ENCODE measurements at places on chromosomes 1 and 21. TPM values are rescaled to one million over a fixed set of nuclear protein-coding genes. Genes with fewer than 3 reads are reported as not detected.

GRCh38 chr1:36888811-36889477 lies 145.4 kb downstream of the GRIK3 start:
- no peak for DNase-seq

GRCh38 chr1:154869351-154870114 lies 548 bp downstream of the KCNN3 start:
- DNase-seq = peak; percentile 78

DNA sequence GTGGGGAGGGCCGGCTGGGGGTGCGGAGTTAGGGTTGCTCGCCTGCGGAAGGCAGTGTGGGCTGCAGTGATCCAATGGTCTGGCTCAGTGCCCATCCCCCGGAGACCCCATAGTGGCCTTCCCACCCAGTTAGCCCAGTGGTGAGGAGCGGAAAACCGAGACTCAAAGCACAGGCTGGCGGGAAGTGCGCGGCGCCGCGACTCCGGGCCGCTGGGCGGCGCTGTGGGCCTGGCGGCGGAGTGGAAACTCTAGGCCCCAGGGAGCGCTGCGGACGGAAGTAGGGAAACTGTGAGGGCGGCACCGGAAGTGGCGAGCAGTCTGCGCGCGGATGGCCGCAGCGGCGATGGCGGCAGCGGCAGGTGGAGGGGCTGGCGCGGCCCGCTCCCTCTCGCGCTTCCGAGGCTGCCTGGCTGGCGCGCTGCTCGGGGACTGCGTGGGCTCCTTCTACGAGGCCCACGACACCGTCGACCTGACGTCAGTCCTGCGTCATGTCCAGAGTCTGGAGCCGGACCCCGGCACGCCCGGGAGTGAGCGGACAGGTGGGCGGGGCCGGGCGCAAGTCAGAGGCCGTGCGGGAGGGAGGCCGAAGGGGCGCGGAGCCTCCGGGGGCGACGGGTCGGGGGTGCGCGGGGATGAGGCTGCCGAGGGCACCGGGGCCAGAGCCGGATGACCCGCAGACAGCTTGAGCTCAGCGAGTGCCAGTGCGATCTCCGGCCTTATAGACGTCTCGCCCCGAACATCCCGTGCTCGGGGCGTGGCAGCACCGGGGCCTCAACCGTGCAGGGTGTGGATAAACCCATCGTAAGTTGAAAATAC lies at the start of gene ADPRS:
ADPRS (plus strand) TSS at position 316 of the 816 bp plus-strand sequence; CDS start at position 329, 13 bp downstream.
- DNase-seq = peak; percentile 96

GRCh38 chr1:47182676-47183235 lies 7.1 kb downstream of the PDZK1IP1 start:
- no peak for DNase-seq

GRCh38 chr1:228508840-228509415 lies 21.7 kb downstream of the RNF187 start:
- DNase-seq = no peak

DNA sequence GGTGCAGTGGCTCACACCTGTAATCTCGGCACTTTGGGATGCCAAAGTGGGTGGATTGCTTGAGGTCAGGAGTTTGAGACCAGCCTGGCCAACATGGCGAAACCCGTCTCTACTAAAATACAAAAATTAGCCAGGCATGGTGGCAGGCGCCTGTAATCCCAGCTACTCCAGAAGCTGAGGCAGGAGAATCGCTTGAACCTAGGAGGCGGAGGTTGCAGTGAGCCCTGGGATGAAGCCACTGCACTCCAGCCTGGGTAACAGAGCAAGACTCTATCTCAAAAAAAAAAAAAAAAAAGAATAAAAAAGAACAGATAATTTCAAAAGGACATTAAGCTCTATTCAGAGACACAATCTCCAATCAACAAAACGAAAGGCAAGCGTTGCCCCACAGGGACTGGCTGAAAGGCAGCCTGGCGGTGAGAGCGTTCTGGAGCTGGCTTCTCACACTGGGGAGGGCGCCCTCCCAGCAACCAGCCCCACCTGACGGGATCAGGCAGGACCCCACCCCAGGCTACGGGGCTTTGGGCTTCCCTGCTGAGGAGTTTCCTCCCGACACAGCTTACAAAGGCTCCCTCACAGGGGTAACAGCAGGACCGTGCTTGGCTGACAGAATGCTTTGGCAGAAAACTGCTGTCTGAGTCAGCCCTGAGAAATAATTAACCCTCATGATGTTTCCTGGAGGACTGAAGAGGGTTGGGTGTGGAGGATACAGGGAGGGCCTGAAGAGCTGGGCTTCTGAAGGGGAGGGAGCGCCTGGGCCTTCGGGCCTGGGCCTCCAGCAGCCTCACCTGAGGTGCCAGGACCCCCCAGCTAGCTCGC lies 31.1 kb upstream of the SRP9 start:
- peak; percentile 87 for DNase-seq

- no peak for DNase-seq
Measured at GRCh38 chr1:11499601-11500331, 20.8 kb downstream of the DISP3 start.

DNA sequence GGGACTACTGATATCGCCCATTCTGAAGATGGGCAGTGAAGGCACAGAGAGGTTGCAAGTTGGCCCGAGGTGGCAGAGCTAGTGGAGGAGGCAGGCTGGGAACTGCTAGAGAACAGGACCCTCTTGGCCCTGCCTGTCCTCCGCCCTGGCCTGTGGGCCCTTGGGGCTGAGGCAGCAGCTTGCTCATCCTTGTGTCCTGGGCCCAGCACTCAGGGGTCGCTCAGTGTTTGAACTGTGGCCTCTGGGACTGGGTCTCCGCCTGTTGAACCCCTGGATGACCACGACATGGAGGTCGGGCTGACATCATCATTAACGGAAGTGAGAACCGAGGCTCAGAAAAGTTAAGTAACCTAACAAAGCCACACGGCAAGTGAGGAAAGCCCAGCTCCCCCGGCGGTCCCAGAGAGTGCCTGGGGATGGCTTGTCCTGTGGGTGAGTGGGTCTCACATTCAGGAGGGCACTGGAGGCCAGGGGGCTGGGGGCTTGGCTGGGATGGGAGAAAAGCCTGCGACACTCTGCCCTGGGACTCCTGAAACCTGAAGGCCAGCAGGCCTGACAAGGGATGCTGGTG lies 23.0 kb upstream of the DDOST start:
- no peak for DNase-seq

DNA sequence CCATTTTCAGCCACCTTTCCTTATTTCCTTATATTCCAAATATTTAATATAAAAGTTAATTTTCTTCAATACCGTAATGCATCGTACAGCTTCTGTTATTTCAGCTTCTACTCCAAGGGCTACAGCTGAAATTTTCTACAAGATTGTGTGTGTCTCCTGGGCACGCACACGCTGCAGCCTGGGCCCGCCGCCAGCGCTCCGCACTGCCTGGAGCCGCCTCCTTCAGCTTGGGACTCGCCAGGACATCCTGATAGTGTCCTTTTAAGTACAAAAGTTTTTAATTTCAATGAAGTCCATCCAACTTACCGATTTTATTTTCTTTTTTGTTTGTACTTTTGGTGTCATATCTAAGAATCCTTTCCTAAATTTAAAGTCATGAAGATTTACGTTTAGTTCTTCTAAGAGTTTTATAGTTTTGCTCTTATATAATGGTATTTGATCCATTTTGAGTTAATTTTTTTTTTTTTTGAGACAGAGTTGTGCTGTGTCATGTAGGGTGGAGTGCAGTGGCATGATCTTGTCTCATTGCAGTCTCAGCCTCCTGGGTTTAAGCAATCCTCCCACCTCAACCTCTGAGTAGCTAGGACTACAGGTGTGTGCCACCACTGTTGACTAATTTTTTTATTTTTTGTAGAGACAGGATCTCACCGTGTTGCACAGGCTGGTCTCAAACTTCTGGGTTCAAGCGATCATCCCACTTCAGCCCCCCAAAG lies 82.8 kb downstream of the AXDND1 start:
- DNase-seq = peak; percentile 37

DNA sequence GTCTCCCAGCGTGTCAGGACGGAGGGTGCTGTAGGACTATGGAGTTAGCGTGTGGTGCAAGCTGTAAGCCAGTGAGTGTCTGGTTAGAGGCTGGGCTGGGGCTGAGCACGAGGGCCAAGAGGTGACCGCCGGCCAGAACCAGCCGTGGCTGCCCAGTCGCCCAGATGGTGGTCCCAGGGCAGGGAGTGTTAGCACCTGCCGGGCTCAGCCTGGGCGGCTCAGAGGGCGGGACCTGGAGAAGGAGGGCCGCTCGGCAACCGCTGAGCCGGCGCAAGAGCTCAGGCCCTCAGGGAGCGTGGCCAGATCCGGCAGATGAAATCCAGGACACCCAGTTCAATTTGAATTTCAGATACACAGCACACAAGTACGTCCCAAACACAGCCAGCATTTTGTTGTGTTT lies 87.9 kb downstream of the PRDM16 start:
- peak; percentile 37 for DNase-seq

- peak; percentile 30 for DNase-seq
Measured at GRCh38 chr1:204102029-204102611, 29.2 kb downstream of the SOX13 start.

- DNase-seq = no peak
Measured at GRCh38 chr1:226107471-226108460, 45.2 kb downstream of the H3-3A start.

GRCh38 chr1:218299416-218299815 lies 14.3 kb downstream of the RRP15 start:
- no peak for DNase-seq

GRCh38 chr21:27505516-27505915 lies 538.6 kb upstream of the ADAMTS5 start:
- no peak for DNase-seq

- DNase-seq = peak; percentile 62
Measured at GRCh38 chr1:25550683-25551310, 7.4 kb downstream of the LDLRAP1 start.

- DNase-seq = no peak
Measured at GRCh38 chr1:229507502-229507901, 639 bp downstream of the NUP133 start.

- no peak for DNase-seq
Measured at GRCh38 chr1:117275055-117275454, 64.3 kb upstream of the VTCN1 start.

DNA sequence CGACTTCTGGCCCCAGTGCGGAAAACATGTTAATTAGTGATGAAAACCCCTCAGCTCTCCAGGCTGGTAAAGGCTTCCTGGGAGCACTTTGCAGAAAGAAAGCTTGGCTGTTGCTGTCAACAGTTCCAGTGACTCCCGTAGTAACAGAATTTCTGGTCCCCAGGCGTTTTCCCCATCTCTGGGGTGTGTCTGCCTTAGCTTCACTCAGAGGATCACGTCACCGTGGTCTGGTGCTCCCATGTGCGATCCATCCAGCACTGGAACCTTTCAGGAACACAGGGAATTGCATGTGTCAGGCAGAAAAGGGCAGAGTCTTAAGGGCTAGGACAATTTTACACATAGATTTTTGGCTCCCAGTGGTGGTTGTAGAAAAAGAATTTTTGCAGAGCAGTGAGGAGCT lies 470.4 kb upstream of the USP24 start:
- no peak for DNase-seq

- DNase-seq = no peak
Measured at GRCh38 chr1:18461656-18462055, 19.1 kb upstream of the KLHDC7A start.

- no peak for DNase-seq
Measured at GRCh38 chr1:95086949-95087533, 14.3 kb upstream of the ALG14 start.

- DNase-seq = peak; percentile 80
Measured at GRCh38 chr1:229596925-229597699, 28.8 kb downstream of the TAF5L start.

DNA sequence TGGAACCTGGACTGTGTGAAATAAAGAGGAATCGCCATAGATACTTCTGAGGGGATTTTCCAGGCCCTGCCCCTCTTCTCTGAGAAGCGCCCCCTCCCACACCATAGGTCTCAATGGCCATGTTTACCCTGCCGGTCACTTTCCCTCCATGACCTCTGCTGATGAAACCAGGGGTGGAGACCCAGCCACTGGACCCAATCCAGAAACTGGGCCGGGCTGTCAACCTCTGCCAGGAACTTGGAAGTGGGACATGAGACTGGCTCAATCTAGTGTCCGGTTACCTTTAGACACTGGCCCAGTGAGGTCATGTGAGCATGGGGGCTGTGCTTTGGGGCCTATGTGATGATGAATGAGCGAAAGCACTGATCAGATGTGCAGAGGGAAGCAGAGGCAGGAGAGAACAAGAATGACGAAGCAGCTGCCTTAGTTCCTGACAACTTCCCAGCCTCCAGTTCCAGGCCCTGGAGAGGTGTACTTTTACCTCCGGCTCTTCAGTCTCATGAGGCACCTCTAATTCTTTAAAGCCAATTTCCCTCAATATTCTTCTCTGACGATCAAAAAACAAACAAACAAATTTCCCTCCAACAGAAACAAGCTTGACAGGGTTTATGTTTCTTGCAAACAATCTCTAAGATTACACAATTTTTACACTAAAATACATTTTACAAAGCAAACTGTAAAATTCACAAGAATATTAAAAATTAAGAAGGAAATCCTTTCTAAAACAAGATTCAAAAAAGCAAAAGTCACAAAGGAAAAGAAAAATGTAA lies 4.9 kb downstream of the ASAP3 start:
- DNase-seq = peak; percentile 92

DNA sequence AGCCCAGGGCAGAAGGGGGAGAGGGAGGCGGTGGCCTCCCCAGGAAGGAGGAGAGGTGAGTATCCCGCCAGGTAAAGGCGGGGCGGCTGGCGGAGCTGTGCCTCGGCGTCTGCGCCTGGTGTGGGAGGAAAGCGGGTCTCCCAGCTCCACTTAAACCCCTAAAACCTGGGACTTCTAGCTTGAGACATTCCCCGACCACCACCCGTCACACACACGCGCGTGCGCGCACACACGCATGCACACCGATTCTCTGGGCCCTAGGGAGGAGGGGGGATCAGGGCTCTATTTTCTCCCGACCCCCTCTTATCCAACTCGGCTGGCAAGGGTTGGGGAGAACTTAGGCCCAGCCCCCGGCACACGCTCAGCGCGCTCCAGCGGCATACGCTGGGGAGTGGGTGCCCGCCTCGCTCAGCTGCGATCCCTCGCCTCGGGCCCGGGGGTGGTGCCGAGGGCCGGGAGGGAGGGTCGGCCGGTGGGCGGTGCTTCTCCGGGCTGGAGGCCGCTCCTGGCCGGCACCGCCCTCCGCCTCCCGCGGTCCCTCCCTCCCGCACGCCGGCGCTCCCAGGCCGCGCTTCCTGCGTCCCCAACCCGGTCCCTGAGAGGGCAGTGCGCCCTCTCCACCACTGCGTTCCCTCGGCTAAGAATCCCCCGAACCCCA lies at the start of gene TMEM51:
TMEM51 (plus strand) TSS at position 564 of the 658 bp plus-strand sequence. CDS start 61,341 bp downstream, outside the sequence.
- peak; percentile 75 for DNase-seq

DNA sequence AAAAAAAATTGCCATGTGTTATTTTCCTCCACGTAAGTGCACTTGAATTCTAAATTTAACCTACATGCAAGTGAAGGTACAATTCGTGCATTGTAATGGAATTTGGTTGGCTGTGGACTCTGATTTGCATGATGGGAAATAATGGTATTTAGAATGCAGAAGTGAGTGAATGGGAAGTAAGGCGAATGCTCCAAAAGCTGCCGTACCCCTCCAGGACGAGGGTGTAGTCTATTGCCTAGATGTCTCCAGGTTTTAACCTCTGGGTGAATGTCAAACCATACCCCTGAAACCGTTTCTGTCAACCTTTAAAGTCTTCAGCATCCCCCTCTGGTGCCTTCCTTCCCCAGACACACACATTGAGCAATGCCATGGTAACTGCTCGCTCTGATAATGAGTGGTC lies 44.5 kb downstream of the KIAA0040 start:
- DNase-seq = no peak

- DNase-seq = no peak
Measured at GRCh38 chr1:19133360-19133759, 76.7 kb downstream of the UBR4 start.

MAD2L2 gene
- polyA plus RNA-seq = 22.8 TPM

FH gene
- polyA plus RNA-seq = 232 TPM

IFI16 gene
- 34.1 TPM for polyA plus RNA-seq

CAMSAP2 gene
- polyA plus RNA-seq = 6.9 TPM

BRINP2 gene
- 0.20 TPM for polyA plus RNA-seq

IGSF3 gene
- 5.0 TPM for polyA plus RNA-seq

BEND5 gene
- 3.8 TPM for polyA plus RNA-seq

LCA5L gene
- polyA plus RNA-seq = 0.50 TPM

Measured in right cardiac atrium (tissue), 5 donors.